Left renal pelvis (tissue), 4 donors: ENCODE measurements at places on chromosomes 3 and 15. TPM values are rescaled to one million over a fixed set of nuclear protein-coding genes. Genes with fewer than 3 reads are reported as not detected.

C3orf85 gene
- polyA plus RNA-seq, result 14.5 TPM

DUOX1 gene
- 2.9 TPM for polyA plus RNA-seq

NOP10 gene
- polyA plus RNA-seq, result 119 TPM

POTEB2 gene
- polyA plus RNA-seq, result not detected

FMN1 gene
- polyA plus RNA-seq, result 15.6 TPM

SPESP1 gene
- polyA plus RNA-seq, result 7.3 TPM

NRROS gene
- 5.6 TPM for polyA plus RNA-seq

RHCG gene
- polyA plus RNA-seq, result 2.1 TPM

FBXO40 gene
- polyA plus RNA-seq, result 0.03 TPM

IGSF10 gene
- 1.9 TPM for polyA plus RNA-seq

LRTM1 gene
- not detected for polyA plus RNA-seq

ARNT2 gene
- polyA plus RNA-seq, result 56.3 TPM

KIF15 gene
- polyA plus RNA-seq, result 26.9 TPM

SEMA3B gene
- polyA plus RNA-seq, result 87.0 TPM

PDZRN3 gene
- polyA plus RNA-seq, result 55.1 TPM

NAA80 gene
- 9.6 TPM for polyA plus RNA-seq

FSD2 gene
- polyA plus RNA-seq, result 0.11 TPM

LIPH gene
- polyA plus RNA-seq, result 1.1 TPM

GPR15 gene
- polyA plus RNA-seq, result not detected
